Activated CD4-positive, CD25-positive, alpha-beta regulatory T cell (primary cell): ENCODE measurements at places on chromosomes 2 and 18.

DNA sequence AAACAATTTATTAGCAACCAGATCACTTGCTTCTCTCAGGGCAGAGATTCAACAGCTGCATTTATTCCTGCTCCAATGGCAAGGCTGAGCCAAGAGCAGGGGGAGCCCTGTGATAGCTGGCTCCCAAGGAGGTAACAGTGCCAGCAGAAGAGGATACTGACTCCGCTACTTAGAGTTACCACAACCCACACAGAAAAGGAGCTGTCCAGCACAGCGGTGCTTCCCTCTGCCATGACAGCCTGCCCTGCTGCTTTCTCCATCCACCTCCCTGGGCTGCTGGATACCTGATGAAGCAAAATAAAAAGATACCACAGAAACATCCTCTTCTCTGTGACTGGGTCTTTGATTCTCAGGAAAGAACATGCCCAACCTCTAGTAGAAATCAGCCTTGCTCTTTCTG is 467.2 kb downstream of the LRRTM4 start:
- no peak for DNase-seq

GRCh38 chr18:67381608-67382150 is 134.8 kb downstream of the DSEL start:
- no peak for DNase-seq

DNA sequence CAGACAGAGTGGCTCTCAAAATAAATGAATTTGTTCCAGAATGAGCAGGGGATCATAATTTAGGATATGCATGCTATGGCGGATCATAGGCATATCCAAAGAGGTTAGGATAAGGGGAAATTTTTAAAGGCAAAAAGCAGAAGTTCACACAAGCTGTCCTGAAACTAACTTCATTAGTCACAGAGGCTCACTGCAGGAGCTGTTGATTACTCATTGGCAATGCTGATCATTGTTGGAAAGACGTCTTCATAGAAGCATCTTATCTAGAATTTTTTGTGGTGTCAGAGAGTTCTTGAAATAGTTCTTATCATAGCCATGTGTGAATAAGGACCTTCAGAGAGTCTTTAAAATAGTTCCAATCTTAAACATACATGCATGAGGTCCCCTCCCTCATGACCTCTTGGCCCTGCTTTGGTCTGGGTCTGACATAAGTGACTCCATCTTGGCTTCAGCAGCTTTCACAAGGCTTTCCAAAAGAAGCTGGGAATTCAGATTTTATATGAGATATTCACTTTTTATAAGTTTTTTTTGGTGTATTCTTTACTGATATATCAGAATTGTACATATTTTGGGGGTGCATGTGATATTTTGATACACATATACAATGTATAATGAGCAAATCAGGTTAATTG is 7.5 kb upstream of the CCDC195 start:
- DNase-seq, result no peak

GRCh38 chr18:76495435-76496193 is 572 bp upstream of the ZNF516 start:
- no peak for DNase-seq

GRCh38 chr18:35264409-35264808 is 23.6 kb downstream of the ZNF397 start:
- no peak for DNase-seq

DNA sequence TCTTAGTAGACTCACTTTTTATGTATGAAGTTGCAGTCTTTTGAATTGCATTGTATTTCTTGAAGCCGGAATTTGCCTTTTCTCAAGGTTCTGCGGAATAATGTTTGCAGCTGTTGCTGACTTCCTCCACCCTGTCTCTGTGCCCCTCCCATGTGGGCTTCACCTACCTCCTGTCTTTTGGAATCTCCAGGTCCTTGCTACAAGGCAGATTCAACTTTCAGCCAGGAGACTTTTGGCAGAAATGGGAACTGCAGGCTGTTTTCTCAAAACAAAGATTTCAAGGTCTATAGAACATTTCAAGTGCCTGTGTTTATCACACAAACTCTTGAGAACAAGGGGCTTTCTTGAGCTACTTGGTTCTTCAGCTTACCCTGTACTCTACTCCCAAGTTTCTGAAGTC is 25.6 kb downstream of the ZNF236 start:
- DNase-seq, result no peak

GRCh38 chr2:208673631-208674030 is 267.0 kb downstream of the PTH2R start:
- DNase-seq, result no peak

GRCh38 chr18:38933322-38933721 is 1367.7 kb upstream of the CELF4 start:
- DNase-seq, result no peak

- DNase-seq, result no peak
These were observed 20.2 kb downstream of the LGALSL start for GRCh38 chr2:64474121-64474571.

GRCh38 chr2:111665011-111665410 is 219.0 kb downstream of the ANAPC1 start:
- no peak for DNase-seq

DNA sequence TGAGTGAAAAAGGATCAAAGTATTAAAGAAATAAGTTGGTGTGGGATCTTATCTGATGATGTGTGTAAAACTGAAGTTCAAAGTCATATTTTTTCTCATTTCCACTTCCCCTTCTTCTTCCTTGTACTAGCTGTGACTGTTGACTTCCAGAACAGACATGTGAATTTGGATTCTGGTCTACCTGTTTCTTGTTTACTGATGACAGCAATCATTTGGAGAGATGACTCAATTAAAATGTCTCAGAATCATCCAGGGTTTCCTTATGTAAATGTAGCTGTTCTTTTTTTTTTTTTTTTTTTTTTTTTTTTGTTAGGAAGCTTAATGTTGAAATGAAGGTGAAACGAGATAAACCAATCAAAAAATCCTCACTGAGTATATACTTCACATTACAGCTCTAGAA is 819.9 kb upstream of the PIK3C3 start:
- DNase-seq, result no peak

DNA sequence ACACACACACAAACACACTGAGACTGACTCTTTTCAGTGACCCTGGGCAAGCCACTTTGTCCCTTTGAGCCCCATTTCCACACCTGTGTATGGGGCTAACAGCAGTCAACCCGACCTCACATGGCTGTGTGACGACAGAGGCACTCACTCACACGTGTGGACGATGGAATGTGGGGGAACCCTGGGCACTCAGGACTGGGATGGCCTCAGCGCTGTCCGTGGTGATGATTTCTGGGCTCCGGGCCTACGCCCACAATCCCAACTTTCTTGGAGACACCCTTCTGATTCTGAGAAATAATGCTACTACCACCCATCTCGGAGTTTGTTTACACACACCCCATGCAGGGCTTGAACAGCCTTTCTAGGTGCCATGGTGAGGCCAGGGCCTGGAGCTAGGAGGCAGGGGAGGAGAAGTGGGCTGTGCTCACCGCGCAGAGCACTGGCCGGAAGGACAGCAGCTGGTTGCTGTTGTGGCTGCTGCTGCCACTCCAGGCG is 1.5 kb downstream of the CRYBA2 start:
- no peak for DNase-seq

DNA sequence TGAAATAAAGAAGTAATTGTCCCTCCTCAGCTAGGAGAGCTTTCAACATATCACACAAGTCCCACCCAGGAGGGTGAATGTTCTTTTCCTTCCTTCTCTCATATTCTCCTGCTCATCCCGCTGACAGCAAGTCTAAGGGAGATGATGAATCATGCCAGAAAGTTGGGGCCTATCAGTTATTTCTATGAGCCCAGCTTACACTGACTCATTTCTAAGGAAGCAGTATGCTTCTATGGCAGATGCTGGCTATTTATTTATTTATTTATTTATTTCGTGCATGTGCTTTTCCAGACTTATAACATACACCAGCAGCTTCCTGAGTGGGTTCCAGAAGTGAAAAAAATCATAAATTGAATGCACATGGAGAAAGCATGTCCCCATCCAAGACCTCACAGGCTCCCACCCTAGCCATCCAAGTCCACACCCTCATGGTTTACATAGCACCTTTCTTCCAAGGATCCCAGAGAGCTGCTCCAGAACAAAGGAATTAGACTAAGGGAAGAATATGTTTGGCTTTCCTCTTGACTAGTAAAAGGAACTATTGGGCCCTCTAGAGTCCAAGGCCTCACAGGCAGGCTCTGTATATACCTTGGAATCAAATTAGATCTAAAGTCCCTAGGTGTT is 1074.2 kb upstream of the ZEB2 start:
- DNase-seq, result no peak

DNA sequence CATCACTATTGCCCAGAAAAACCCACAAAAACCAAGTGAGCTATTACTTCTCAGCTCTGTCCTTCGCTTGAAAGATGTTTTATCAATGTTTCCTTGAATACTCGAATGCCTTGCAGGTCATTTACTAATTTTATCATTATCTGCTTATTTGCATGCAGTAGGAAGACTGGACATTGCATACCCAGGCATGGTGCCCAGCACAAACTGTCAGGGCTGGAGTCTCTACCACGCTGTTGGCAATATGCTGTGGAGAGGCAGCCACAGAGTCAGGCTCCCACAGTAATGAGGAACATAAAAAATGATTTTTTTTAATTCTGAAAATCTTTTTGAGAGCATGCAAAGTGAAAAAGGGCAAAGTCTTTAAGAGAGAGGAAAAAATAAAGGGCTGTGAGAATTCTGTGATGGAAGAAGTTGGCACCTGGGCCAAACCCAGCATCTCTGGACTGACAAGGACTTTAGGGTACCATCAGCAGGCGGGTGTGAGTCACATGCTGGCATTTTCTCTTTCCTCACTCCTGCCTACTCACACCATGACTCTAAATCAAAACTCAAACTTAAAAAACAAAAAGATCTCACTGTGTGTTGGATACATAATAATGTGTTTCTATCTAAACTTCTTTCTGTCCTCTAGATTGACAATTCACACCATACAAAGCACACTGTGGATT is 709.8 kb upstream of the FANCL start:
- DNase-seq, result no peak
